PC-3 (cell line): ENCODE measurements at places on chromosomes 6 and 20. TPM values are rescaled to one million over a fixed set of nuclear protein-coding genes. Genes with fewer than 3 reads are reported as not detected.

CPNE5 gene
- 0.29 TPM in 1 of 2 replicates, not detected in the other for total RNA-seq

LGSN gene
- not detected in 2 replicates for total RNA-seq

GTPBP2 gene
- 38.1 and 47.6 TPM in 2 replicates for total RNA-seq

SEL1L2 gene
- total RNA-seq, result not detected in 2 replicates

TOX2 gene
- 0.98 and 1.8 TPM in 2 replicates for total RNA-seq

TREM2 gene
- total RNA-seq, result not detected in 2 replicates

SNHG17 gene
- total RNA-seq, result 52.0 and 62.0 TPM in 2 replicates

TRERF1 gene
- 13.7 and 13.9 TPM in 2 replicates for total RNA-seq

SLC17A2 gene
- total RNA-seq, result not detected in 2 replicates

CDSN gene
- 0.55 and 0.81 TPM in 2 replicates for total RNA-seq

MARCKS gene
- total RNA-seq, result 51.5 and 62.8 TPM in 2 replicates

RCAN2 gene
- not detected in 2 replicates for total RNA-seq

LHFPL5 gene
- total RNA-seq, result not detected in 2 replicates

SOX4 gene
- total RNA-seq, result 46.1 and 62.8 TPM in 2 replicates

SIGLEC1 gene
- not detected in 2 replicates for total RNA-seq

WFDC12 gene
- total RNA-seq, result not detected in 2 replicates

CST4 gene
- 0.98 TPM in 1 of 2 replicates, not detected in the other for total RNA-seq

SIRPB1 gene
- 1.7 and 11.6 TPM in 2 replicates for total RNA-seq

TASP1 gene
- 10.7 and 13.9 TPM in 2 replicates for total RNA-seq

AIF1 gene
- not detected in 2 replicates for total RNA-seq
